ENCODE measurements at places on chromosomes 3 and 15.

DNA sequence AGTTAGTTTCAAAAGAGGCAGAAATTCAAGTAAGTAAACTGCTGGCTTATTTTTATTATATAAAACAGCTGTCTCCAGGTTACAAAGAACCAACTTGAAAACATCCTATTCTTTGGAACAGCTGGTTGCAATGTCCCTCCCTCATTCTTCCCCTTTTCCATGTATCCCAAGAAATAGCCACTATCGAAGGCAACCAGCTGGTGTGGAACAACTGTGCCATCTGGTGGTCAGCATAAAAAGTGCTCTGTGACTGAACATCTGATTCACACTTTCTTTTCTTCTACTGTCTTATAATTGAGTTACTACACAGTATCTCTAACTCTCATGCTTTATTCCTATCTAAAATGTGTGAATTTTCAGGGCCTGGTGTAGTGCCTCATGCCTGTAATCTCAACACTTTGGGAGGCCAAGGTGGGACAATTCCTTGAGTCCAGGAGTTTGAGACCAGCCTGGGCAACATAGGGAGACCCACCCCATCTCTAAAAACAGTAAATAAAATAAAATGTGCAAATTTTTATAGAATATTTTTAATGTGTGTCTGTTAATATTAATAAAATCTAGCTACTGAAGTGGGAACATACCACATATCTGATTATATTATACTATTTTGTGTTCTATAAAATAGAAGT is 9.6 kb downstream of the OSBPL11 start:
- peak; percentile 56 for DNase-seq

- DNase-seq: no peak
These were observed 525.9 kb upstream of the KCNMB2 start for GRCh38 chr3:178010306-178010705.

- DNase-seq: no peak
These were observed 142.4 kb downstream of the LRRC28 start for GRCh38 chr15:99393641-99394040.

- DNase-seq: no peak
These were observed 123.1 kb downstream of the ZNF609 start for GRCh38 chr15:64583519-64583918.

DNA sequence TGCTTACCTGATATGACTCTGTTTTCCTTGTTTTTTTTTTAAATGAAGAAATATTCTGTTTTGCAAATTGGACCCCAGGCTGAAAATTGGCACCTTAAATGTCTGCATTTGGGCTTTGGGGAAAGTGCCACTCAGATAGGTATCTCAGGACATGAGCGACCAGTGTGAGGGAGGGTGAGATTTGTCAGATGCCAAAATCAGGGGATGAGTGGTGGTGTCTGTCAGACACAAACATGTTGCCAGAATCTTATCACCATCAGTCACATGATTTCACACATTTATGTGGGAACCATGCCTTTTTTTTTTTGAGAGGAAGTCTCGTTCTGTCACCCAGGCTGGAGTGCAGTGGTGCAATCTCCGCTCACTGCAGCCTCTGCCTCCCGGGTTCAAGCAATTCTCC is 75.6 kb upstream of the OSBPL11 start:
- DNase-seq: peak; percentile 36

DNA sequence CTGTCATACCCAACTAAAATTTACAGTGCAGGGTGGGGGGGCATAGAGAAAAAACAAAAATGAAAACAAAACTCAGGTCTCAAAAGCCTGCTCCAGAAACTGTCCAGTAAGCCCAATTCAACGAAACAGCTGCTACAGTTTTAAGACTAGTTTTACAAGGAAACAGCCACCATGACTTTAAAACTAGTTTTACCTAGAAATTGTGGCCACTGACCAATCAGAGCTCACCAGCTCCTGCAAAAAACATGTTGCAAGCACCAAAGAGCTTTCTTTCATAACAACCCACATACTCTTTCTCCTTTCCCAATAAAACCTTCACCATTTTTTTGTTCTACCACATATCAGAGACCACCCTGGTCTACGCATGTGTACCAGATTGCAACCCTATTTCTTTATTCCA is 7.3 kb upstream of the CFAP91 start:
- DNase-seq: no peak

- peak; percentile 14 for DNase-seq
These were observed 5.2 kb downstream of the RAB27A start for GRCh38 chr15:55284426-55284825.

- no peak for DNase-seq
These were observed 19.9 kb downstream of the NR2C2 start for GRCh38 chr3:14967285-14967684.

DNA sequence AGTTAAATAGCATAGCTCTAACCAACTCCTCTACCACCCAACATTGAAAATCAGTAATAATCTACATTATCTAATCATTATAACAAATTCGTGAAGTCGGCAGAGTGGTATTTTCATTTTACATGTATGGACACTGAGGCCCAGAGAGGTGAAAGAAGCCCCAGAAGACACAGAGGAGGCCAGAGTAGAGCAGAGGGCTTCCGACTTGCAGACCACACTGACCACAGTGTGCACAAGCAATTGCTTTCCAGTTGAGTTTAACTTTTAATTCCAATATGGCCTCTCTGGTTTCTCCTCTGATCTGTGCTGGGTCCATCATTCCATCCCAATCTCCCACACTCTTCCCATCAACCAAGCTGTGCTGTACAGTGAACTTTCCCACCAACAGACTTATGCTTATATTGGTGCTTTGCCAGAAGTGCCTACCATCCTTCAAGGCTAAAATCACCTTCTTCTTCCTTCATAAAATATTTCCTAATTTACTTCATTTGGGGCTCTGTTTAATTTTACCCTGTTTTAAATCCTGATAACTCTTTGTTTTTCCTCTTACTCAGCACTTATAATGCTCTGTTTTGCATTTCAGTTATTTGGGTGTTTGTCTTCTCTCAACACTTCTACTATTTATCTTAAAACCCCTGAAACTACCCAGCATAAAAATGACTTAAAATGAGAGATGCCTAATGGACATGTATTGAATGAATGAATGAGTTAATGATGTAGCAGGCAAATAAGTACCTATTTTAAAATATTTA is 81.8 kb upstream of the TNFSF10 start:
- no peak for DNase-seq

DNA sequence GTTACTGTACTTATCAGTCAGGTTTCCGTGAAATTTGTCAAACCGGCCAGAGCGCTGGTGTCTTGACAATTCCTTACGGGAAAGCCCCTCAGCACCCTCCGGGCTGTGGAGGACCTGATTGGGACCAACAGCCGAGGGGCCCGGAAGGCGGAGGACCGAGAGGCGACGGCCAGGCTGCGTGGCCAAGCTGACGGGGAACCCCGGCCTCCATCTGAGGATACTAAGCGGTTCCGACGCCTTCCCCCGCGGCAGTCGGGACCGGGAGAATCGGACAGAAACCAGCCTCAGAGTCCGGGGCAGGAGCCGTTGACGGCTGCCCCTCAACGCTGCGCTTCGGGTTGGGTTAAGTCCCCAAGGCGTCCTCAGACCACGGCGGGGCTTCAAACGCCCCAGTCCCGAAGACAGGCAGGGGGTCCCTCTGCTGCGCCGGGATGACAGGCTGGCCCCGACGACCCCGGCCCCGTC is 499 bp downstream of the ALDH1A2 start:
- no peak for DNase-seq

DNA sequence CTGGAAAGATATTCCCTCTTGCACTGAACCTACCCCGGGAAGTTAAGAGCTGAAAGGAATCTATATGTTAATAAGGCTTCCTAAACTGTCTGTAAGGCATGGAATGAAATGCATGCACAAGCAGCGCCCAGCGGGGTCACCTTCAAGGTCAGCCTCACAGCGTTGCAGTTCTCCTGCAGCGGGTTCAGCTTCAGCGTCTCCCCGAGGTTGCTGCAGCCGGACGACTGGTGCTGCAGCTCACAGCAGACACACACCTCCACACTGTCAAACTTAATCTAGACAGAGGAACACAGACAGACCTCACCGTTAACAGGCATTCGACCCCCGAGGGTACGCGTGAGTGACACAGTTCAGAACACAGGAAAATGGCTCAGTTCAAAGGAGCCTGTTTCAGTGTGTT is 73.3 kb downstream of the NSMCE3 start:
- DNase-seq: no peak

DNA sequence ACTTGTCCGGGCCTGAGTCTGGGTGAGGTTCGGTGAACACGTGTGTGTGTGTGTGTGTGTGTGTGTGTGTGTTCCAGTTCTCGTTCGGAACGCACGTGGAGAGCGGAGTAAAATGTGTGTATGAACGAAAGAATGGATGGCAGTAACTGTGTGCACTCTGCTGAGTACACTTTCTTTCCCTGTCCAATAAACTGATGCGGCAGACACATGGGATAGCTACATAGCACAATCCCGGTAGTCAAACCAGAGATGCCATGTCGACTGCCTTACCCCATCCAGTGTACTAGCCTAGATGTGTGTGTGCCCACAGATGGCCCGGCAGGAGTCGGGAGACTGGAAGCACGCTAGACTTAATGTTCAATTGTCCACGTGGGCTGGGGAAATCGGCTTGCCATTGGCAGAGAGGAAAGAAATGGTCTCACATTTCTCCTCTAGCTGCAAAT is 507 bp upstream of the GOLIM4 start:
- no peak for DNase-seq

DNA sequence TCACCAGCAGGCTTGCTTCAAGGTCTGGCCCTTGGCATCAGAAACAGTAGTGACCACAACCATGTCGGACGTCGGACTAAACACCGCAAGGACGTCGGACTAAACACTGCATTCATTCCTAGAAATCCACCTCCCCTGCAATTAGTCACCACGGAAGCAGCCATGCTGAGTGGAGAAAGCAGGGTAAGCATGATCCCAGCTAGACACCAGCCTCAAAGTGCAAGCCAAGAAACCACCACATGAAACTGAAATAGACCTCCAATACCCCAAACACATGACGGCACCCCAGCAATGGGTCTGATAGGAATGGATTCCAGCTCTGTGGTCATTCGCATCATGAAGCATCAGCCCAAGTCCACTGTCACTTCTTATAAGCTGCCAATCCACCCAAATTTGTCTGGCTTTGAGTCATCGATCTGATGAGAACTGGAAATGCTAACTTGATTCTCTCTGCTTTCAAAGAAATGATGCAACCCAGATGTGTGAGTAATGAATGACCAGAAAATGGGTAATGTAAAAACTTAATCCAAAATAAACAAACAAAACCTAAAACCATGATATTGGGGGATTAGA is 348.3 kb upstream of the TMCO5A start:
- DNase-seq: no peak

DNA sequence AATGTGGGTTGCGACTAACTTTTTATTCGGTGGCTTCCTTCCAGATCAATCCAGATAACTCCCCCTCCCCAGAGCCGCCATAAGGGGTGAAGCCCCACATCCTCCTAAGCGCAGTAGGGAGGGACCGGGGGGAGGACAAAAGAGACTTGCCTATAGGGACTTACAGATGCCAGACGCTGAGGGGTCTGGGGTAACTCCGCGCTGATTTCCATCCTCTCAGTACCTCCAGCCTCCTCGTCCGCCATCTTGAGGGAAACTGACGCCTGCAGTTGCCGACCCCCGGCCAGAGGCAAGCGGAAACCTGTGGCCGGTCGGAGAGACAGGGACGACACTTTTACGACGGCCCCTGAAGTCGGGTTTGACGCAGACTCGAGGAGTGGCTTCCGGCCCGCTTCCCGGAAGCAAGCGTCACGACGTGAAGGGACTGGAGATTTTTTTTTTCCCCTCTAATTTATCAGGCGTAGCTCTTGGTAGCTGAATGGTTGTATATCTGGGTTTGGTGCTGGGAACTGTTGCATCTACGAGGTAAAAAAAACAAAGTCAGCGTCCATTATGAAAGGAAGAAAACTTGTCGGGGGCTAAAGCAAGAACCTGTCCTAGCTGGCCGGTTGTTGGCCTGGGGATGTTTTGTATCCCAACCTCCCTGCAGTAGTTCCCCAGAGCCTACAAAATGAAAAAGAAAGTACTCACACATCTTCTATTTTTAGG is at the start of gene UBR1:
UBR1 (minus strand) TSS at position 261 of the 708 bp plus-strand sequence; CDS start at position 245, 16 bp downstream.
- DNase-seq: peak; percentile 93

DNA sequence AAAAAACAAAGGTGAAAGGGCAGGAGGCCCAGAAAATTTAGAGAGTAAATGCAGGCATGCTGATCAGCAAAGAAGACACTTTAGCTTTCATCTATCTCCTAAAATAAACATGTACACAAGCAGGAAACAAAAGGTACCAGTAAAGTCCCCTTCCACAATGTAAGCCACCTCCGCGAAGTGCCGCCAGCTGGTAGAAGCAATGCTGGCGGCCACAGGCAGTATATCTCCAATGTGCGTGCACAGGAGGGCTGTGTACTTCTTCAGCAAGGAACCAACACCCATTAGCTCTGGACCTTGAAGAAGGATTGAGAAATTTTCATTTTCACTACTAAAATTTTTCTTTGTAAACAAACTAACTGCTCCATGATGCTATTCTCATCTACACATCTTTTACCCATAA is 75.4 kb downstream of the HERC2 start:
- no peak for DNase-seq

DNA sequence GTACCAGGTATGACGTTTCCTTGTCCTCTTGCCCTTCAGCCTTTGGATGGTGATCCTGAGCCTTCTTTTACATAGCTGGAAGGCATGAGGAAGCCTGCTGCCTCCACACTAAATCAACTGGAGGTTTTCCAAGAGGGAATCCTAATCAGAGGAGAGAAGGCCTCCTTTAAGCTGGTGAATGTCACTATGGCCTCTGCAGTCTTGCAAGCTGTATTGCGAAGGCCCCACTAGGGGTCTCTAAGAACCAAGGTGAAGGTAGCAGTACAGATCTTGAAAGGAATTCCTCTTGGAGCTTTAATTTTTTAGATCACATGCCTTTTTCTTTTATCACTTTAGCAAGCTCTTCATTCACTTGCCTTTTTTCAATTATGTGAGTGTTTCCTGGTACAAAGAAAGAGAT is 119.2 kb downstream of the GHSR start:
- DNase-seq: no peak

- no peak for DNase-seq
These were observed 110.1 kb downstream of the MOBP start for GRCh38 chr3:39577541-39577940.

DNA sequence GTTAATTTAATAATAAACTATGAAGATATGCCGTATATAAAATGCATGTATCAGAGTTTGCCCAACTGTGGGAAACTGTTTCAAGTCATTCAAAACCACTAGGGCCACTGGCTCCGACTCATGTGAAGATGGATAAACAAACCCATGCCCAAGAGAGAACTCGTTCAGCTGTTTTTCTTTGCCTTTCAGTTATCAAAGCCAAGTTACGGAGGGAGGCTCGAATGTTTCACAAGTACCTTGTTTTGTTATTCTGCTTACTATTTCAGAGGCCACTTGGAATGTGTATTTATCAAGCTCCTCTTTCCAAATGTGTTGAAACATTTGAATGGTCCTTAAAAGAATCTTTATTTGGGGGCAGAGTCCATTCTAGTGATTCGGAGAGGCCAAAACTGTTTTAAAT is 82.1 kb downstream of the DUT start:
- no peak for DNase-seq

DNA sequence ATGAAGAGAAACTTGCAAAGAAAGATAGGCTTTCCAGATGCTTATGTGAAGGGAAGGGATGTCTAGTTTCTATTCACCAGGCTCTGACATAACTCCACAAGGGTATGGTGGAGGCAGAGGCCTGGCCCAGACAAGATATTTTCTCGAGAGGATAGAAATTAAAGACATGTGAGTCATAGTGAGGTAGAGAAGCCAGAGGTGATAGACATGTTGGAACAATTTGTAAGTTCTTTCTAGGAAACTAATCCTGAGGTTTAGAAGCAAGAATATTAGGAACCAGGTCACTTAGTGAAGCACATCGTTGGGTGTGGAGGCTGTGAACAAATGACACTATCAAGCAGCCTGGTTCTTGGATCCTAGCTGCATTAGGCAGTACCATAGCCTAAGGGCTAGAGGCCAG is 176.9 kb downstream of the BBX start:
- no peak for DNase-seq

- DNase-seq: no peak
These were observed 282.8 kb upstream of the ALCAM start for GRCh38 chr3:105083945-105084344.

Measured in CD4-positive, alpha-beta T cell treated with Interleukin-17A for 1 hour (primary cell).